ENCODE measurements at places on chromosomes 1 and 21. TPM values are rescaled to one million over a fixed set of nuclear protein-coding genes. Genes with fewer than 3 reads are reported as not detected.

Gene CNR2
- under 0.01 TPM for total RNA-seq

Gene TACSTD2
- 1.1 TPM for total RNA-seq

Gene PODN
- 246 TPM for total RNA-seq

Gene CNIH3
- total RNA-seq = 3.8 TPM

Gene AIRE
- not detected for total RNA-seq

GRCh38 chr1:178397678-178398077, 99.1 kb downstream of the CLEC20A start:
- DNase-seq = no peak

DNA sequence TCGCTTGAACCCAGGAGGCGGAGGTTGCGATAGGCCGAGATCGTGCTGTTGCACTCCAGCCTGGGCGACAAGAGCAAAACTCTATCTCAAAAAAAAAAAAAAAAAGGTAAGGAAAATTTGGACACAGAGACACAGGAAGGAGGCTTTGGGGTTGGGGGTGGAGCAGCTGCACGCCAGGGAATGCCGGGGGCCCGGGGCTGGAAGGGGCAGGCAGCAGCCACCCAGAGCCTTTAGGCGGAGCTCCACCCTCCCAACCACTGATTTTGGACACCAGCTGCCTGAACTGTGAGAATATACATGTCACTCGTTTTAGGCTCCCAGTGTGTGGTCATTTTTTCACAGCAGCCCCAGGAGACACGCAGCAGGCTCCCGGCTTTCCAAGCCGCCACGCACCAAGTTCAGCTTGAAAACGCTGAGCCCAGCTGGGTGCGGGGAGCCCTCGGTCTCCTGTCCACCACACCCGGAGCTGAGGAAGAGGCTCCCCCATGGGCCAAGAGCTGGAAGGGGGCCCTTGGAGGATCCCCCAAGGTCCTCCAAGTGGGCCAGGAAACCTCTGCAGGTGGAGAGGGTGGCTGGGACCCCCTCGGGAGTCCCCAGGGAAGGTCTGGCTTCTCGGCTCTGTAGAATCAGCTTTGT, 5.9 kb upstream of the FAAP20 start:
- DNase-seq = no peak
